Fibroblast of skin of back (primary cell): ENCODE measurements at places on chromosomes 12 and 14.
A peak's percentile ranks its signal among the peaks of the same experiment; 100 is the strongest.

DNA sequence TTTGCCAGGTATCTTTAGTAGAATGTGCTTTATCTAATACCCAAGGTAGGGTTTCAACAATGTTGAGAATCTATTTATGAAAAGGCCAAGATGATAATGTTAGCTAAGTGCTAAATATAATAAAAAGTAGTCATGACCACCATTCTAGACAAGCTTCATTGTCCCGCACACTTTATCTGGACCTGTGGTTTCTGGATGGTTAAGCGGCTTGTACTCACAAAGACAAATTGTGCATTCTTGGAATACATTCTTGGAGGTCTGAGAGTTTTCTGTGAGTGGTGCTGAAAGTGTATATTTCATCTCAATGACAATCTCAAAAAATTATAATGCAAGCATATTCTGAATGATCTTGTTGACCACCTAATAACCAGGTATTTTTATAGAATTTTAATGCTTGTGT lies 646.9 kb downstream of the DIO2 start:
- peak; percentile 50 for DNase-seq

GRCh38 chr14:100422556-100423316 lies 99.6 kb downstream of the SLC25A47 start:
- DNase-seq, result peak; percentile 78

- DNase-seq, result no peak
These were observed 119.8 kb upstream of the SFSWAP start for GRCh38 chr12:131591136-131591535.

DNA sequence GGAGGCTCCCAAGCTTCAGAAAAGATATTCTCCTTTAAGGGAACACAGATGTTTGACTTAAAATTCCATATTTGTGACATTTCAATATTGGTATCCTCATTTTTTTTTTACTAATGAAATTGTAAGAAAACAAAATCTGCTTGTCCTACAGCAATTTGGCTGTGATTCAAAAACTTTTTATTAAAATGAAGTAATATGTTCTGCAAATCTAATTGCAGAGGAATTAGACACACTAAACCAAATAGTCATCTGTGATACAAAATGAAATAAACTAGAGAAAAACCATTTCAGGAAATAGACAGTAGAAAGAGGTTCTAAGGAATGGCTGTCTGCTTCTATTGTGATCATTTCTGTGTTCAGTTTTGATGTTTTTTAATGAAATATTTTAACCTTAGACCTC lies 50.1 kb upstream of the HIF1A start:
- DNase-seq, result no peak

DNA sequence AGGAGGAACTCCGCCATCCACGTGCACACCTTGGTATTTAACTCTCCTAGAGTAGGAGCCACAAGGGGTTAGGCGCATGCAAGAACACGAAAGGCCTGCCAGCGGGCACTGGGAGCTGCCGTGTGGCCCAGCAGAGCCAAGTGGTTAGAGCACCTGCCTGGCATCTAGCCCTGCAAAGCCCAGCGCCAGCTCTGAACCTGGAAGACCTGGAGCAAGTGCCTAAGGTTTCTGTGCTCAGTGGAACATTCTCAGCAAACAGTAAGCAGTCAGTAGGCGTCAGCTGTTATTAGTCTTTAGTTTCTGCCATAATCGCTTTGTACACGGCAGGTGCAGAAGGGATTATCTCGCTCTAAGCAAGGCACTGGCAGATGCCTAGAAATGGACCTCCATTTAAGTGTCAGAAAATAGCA lies 55.4 kb downstream of the SETD3 start:
- no peak for DNase-seq
